Activated naive CD8-positive, alpha-beta T cell treated with anti-CD3 and anti-CD28 coated beads, Interleukin-2, amount 50 U/mL, for 16 hours (primary cell): ENCODE measurements at places on chromosomes 12 and 14.

- DNase-seq, result no peak
Observed at GRCh38 chr14:24943024-24943423, 106.9 kb downstream of the STXBP6 start.

GRCh38 chr14:88194531-88194930 lies 128.5 kb downstream of the KCNK10 start:
- no peak for DNase-seq

DNA sequence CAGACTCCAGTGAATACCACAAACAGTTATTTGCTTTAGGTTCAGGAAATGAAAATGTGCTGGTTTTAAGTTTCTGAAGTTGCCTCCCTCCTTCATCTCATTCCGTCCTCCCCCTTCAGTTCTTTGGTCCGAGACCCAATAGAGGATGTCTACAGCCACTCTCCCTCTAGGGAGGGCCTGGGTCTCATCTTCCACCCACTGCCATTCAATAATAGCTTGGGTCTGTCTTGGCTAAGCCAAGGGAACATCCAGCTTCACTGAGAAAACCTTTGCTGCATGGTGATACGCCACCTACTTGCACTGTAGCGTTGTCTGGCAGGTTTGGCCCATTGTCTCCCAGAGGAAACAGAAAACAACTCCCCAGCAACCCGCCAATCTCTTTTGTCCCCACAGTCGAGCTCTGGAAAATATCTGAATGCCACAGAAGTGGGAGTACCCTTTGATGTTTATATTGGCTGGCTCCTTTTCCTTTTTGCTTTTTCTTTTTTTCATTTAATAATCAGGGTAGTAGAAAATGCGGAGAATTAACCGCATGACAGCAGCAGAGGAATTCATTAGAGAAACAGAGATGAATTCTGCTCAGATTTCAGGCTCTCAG lies 380.1 kb downstream of the RAD51B start:
- no peak for DNase-seq

DNA sequence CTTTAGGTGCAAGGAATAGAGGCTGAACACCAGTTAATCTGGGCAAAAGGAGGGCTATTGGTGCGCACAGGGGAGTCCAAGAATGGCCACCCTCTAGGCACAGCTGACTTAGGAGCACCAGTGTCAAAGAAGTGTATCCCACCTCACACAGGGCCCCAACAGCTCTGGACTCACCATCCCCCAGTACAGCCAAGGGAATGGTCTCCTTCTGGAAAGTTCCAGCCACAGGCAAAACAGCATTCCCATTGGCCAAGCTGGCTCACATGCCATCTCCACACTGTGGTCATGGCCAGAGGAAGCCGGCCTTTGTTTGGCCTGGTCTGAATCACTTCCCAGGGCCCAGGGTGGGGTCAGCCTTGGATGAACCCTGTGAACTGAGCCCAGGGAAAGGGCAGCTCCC lies 120.1 kb downstream of the DICER1 start:
- no peak for DNase-seq

- DNase-seq, result no peak
Observed at GRCh38 chr12:45727980-45728629, 1.4 kb upstream of the ARID2 start.

DNA sequence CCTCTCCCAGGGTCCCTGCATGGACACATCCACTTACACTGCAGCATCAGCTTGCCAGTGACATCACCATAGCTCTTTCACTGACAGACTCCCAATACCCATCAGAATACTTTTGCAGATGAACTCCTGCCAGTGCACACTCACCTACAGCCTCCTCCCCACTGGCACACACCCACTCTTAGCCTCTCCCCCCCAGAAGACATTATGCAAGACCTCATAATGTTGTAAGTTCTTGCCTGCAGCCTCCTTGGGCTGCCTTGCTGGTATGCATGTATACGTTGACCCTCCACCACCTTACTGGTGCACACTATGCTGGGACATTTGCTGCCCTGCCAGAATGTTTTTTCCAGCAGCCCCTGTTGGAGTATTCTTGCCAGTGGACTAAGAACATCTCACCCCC lies 324.2 kb downstream of the AEBP2 start:
- DNase-seq, result no peak

GRCh38 chr12:111581434-111582132 lies 17.5 kb downstream of the ATXN2 start:
- DNase-seq, result no peak

GRCh38 chr14:101893759-101894158 lies 70.6 kb upstream of the DYNC1H1 start:
- no peak for DNase-seq

DNA sequence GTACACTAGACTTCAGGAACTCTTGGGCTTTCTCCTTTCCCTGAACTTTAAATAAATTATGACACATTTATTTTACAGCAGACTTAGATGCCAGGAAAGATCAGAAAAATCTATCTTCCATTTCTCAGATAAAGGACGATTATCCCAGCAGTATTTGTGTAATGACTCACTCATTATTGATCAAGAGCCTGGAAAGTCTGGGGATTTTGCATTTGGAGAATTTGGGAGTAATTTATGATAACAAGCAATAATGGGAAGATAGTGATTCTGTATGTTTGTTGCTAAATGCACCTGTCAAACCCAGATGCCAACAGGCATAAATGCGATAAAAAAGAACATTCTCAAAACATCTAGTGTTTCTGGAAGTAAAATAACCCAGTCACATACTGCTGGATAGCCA lies 480.2 kb upstream of the ATP2B1 start:
- no peak for DNase-seq

- DNase-seq, result no peak
Observed at GRCh38 chr12:57461276-57461916, 1.8 kb downstream of the GLI1 start.

DNA sequence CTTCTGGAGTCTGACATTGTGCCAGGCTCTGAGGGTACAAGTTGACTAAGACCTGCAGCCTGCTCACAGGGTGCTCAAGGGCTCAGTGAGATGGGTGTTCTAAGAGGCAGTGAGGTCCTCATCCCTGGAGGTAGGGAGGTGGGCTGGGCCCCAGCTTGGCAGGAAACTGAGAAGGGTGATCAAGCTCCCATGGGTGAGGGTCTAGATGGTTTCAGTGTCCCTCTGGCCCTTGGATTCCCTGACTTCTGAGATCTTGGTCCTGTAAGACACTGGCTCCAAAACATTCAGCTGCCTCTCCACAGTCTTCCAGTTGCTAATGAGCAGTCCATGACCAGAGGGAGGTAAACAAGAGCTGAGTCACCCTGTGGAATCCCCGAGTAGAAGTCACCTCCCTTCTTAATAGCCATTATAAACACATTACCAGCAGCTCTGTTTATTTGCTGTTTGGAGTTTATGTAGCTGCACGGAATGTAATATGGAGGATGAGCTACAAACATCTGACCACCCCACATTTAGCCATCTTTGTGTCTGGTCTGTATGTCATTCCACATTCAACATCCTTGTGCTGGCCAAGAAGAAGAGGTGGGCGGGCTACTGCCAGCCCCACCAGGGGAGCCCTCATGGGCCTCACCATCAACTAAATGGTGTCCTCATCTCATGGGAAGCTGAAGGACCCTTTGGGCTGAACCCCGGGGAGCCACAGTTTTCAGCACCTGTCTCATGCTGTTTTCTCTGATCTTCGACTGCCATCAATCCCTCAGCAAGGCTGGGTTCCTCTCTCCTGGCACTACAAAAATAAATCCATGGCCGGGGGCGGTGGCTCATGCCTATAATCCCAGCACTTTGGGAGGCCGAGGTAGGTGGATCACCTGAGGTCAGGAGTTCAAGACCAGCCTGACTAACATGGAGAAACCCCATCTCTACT lies 37.2 kb upstream of the BDKRB2 start:
- no peak for DNase-seq

- DNase-seq, result no peak
Observed at GRCh38 chr12:4015225-4016091, 142.3 kb upstream of the PARP11 start.

DNA sequence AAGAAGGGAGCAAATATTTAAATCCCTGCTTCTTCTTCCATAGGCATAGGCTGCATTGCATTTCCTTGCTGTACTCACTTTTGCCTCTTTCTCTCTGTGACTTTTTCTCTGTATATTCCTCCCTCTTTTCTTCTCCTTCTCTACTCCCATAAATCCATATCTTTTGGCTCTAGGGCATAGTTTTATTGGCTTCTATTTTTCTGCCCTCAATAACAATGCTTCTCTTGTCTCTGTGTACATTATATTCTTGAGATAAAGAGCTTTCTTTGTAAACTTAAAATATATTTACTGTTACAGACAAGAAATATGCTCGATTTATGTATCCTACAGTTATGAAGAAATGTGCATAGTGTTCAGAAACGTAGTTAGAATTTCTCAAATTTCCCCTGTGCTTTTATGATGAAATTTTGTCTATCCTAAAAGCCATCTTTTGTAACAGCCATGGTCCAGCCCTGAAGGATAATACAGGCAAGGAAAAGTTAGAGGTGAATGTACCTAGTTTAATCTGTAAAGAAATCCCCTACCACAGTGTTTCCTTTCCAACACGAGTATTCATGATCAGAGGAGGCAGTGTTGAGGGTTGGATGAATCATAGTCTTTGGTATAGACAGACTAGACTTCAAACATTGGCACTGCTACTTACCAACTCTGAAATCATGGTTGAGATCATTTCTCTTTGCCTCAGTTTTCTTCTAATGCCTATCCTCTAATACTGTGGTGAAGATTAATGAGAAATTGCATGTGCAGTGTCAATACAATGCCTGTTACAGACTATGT lies 173.3 kb upstream of the FAR2 start:
- no peak for DNase-seq

DNA sequence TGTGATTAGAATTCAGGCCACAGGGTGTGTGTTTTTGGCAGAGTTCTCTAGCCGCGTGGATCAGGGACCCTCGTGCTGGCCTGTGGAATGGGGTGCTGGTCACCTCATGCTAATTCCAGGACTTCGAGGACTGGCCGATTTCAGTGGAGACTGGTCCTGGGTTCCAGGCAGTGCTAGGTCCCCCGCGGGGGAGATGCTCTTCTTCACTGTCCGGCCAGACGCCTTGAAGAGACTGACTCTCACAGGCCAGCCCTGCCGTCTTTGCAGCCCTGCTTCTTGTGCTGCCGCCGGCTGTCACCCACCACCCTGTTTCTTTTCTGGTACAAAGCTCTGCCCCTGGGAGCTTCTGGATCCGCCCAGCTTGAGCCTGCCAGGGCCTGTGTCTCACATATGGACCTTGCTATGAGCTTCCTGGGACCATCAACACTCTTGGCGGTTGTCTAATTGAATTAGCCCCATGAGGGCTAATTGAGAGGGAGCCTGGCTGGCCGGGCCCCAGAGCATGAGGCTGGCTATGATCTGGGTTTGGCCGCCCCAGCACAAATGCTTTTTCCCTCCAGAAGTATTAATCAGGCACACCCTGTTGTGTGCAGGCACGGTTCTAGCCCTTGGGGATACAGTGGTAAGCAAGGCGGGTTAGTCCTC lies 8.2 kb downstream of the MLXIP start:
- DNase-seq, result no peak

DNA sequence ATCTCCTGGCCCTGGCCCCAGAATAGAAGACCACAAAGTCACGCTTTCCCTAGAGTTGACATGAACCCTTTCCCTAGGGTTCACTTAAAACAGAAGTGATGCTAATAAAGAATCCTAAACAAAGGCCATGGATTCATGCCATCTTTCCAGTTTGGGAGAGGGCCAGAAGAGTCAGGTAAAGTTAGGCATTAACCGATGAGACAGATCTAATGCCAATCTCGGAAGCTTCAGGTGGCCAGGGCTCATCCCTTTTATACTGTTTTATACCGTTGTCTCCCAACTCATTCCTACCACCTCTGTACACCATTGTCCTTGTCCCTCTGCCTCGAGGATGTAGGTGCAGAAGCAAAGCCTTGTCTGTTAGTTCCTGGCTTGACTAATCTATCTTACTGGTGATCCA lies 22.8 kb upstream of the ACTR10 start:
- DNase-seq, result no peak
